ENCODE measurements at places on chromosomes 13 and 19. TPM values are rescaled to one million over a fixed set of nuclear protein-coding genes. Genes with fewer than 3 reads are reported as not detected.

The SLC8A2 gene
- not detected for total RNA-seq

The APC2 gene
- not detected for total RNA-seq

GRCh38 chr19:15675560-15675959 is 2.7 kb downstream of the CYP4F12 start:
- DNase-seq, result peak; percentile 54

DNA sequence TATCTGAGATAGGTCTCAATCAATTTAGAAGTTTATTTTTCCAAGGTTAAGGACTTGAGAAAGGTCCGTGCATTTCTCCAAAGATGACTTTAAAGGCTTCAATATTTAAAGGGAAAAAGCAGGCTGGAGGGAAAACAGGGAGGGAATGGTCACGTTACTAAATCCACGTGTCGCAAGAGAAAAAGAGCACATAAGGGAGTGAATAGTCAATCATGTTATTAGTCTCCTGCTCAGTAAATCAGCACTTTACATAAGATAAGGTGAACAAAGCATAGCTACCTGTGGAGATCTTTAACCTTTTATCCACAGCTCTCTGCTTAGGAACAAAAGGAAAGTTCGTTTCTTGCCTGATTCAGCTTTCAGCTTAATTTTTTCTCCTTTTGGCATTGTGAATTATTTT is 31.3 kb upstream of the LSM14A start:
- DNase-seq, result no peak

The PDE4A gene
- total RNA-seq, result 2.3 TPM

DNA sequence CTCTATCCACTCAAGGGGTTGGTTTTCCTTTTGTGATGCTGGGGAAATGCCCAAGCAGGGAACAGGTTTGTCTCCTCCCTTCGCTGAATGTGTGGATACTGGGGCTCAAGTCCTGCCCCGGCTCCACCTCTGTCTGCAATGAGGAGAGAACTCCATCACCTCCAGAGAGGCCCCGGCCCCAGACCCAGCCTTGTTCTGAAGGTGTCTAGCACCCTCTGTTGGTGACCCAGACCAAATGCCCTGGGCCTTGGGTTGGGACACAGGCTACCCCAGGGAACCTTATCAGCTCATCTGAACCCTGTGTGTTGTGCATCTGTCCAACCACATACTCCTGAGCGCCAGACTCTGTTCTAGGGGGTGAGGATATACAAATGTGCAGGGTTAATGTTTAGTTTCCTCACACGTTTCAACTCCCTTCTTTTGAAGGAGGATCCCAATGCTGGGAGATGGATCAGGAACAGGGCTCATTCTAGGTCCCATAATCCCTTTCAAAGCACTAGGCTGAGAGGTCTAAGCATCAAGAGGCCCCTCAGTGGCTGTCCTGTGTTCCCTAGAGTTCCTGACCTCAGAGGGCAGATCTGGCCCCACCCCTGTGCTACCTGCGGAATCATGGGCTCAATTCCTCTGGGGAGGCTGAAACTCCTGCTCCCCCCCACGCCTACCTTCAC is 112.5 kb upstream of the SLC7A1 start:
- DNase-seq, result peak; percentile 44

DNA sequence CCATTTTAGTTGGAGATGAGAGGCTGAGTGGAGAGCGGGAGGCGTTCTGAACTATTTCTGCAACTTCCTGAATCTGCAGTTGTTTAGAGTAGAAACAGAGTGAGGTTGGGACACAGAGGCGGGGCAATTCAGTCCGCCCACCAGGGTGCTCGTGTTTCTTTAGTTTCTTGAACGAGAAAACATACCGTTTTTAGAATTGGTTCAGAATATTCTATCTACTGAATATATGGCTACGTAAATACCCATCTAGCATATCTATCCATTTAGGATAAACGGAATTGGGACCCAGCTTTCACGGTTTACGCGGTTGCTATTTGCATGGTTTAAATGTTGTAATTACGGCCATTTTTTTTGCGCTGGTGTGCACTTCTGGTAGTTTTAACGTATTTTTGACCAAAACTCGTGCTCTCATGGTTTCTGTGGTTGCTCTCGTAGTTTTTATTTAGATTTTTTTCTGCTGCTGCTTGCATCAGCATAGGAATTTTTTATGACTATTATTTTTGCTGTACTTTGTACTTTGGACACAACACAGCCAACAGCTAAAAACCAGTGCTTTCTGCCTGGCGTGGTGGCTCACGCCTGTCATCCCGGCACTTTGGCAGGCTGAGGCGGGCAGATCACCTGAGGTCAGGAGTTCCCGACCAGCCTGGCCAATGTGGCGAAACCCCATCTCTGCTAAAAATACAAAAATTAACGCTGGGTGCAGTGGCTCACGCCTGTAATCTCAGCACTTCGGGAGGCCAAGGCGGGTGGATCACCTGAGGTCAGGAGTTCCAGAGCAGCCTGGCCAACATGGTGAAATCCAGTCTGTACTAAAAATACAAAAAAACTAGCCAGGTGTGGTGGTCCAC is 32.7 kb downstream of the TIMM13 start:
- no peak for DNase-seq

DNA sequence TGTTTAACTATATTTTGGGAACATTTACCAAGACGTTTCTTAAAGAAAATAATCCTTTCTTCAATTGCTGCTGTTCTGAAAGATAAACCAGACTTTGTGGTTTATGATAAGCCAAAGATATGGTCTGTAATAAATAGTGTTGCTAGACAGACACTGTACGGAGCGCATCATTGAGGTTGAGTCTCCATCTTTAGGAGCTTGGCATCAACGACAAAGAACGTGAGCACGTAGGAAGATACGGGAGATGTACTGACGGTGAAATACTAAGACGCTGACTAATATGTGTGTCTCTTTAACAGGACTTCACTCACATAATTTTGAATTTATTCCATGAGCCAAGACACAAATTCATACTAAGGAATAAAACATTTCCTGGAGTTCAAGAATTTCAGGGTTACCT is 16.2 kb downstream of the TEX29 start:
- DNase-seq, result no peak

DNA sequence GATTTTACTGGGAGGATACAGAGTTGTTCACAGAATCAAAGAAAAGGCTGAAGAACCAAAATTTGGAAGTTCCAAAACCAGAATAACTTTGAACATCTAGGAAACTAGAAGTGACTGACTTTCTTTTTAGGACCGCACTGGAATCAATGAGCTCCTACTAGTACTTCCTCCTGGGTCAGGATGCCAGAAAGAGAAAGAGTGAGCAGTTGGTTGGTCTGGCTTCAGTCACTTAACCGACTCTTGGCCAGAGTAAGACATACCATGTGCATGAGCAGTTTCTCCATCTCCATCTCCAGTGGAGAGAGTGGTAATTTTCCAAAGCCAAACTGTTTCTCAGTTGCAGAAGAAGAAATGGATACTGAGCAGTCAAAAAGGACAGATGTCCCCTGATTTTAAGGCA is 27.1 kb upstream of the MTUS2 start:
- peak; percentile 14 for DNase-seq

Measured in Daoy (cell line).